ENCODE measurements at places on chromosomes 1 and 21.

GRCh38 chr1:16906873-16907272 is 11.1 kb downstream of the RNU1-2 start:
- DNase-seq, result no peak

- DNase-seq, result no peak
Measured at GRCh38 chr1:162893612-162893908, 32.6 kb upstream of the CCDC190 start.

GRCh38 chr1:33122483-33123178 is 41.7 kb downstream of the AZIN2 start:
- no peak for DNase-seq

DNA sequence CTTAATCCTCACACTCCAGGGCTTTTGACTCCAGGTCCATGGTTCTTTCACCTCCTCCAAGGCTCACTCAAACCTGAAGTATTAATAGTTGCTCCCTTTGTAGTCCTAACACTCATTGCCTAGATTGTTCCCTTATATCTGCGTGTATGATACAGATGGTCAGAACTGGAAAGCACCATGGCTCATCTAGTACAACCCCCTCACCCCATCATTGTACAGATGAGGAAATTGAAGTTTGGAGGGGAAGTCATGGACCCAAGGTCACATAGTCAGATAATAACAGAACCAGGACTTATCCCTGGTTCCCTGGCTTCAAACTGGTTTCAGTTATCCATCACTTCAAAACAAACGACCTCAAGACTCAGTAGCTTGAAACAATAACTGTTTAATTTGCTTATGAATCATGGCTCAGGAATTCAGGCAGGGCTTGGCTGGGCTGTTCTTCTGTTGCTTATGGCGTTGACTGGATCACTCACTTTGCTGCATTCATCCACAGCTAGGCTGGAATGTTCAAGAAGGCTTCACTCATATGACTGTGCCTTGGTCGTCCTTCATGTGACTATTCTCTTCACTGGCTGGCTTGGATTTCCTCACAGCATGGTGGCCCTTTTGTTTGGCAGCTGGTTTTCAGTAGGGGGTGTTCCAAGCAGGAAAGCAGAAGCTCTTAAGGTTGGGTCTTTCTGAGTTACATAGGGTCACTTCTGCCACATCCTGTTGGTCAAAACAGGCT is 5.0 kb downstream of the NOS1AP start:
- DNase-seq, result no peak

DNA sequence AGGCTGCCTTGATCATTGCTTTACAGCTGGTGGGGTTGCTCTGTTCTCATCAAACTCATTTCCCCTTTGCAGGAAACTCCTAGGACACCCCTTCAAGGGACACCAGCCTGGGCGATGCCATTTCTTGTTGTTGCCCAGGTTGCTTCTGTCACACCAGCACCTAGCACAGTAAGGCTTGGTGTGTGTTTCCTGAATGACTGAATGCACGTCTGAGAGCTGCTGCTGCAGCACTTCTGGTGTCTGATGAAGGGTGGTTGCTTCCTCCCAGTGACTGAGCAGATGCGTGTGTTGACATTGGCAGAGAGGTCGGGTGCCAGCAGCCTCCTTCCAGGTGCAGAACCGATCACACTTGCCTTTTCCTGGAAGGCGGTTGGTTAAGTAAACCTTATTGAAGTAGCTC is 477.4 kb downstream of the CAMTA1 start:
- DNase-seq, result no peak

DNA sequence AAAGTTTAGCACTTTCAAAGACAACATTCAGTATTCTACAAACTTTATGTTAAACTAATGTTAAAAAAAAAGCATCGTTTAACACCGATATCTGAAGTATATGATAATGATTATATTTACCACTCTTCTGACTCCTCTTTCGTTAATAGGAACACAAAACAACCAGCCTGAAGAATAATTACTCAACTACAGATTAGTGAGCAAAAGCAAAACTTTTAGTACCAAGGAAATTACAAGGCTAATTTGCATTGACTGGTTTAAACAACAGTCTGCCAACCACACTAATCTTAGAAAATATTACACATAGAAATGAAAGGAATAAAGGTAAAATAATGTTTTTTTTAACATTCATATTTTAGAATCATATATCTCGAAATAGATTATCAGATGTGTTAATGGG is 500.7 kb downstream of the LMO4 start:
- no peak for DNase-seq

DNA sequence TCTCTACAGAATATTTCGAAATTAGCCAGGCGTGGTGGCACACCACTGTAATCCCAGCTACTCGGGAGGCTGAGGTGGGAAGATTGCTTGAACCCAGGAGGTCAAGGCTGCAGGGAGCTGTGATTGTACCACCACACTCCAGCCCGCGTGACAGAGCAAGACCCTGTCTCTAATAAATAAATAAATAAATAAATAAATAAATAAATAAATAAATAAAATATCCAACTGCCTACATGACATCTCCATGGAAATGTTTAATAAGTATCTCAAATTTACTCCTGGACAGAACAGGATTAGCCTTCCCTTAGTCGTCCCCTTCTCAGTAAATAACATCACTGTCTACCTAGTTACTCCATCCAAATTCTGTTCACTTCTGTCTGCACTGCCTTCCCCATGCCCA is 29.0 kb upstream of the KCNN3 start:
- DNase-seq, result no peak

DNA sequence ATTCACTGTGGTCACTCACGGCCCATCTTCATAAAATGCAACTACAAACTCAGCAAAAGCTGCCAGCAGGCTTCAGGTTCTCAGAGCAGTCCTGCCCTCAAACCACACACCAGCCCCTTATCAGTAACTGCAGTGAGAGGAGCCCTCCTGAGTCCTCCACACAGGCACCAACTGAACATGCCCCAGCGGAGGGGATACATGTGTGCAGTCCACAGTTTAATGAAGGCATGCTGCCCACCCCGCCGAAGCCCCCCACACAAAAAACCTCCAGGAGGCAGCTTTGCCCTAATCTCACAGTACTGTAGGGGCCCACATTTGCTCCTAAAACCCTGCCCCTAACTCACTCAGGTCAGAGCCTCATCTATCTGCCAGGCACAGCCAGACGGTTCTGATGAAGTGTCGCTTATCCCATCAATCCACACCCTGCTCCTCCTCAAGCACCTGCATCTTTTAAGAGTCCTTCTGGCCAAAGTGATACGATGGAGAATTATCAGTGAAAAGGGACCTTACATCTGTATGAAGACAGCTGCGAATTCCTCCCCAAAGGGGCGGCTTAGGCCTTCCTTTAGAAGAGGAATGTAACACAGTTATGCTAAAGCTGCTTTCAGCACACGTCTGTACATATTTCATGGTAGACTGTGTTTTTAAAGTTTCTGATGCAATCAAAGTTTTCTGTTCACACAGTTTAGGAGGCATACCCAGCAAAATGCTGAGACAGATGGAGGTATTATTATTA is 3.5 kb downstream of the ABCB10 start:
- no peak for DNase-seq

DNA sequence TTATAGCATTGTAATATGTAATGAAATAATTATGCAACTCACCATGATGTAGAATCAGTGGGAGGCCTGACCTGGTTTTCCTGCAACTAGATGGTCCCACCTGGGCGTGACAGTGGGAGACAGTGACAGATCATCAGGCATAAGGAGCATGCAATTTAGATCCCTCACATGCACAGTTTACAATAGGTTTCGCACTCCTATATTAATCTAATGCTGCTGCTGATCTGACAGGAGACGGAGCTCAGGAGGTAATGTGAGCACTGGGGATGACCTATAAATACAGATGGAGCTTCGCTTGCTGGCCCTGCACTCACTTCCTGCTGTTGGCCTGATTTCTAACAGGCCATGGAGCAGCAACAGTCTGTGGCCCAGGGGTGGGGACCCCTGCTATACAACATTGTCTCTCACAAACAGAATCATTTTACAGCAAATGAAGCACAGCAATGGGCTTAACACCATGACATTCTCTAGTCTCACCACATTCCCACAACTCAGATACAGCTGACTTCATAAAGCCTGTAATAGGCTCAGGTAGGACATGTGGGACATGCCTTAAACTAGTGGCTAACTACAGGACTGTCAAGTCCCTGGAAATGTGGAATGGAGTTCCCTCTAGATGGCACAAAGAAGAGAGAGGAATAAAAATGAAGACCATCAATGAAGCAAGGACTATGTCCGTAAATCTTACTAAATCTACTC is 40.7 kb upstream of the SLC5A9 start:
- no peak for DNase-seq

GRCh38 chr1:157482174-157482573 is 70.1 kb downstream of the FCRL5 start:
- DNase-seq, result no peak

DNA sequence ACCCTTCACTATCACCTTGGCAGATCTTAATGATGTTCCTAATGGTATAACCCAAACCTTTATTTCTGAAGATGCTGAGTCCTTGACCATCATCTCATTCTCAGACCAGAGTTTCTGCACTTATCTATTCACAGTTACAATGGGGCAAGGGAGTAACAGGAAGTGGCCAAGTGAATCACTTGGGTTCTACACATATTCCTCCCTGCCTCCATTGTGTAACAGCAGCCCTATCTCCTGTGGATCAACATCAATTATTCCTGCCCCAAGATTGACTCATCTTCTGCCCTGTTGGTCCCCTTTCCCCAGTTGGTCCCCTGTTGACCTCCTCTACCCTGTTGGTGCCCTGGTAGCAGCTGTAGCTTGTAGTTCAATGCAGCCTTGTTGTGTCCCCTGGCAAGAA is 10.3 kb upstream of the S100A7 start:
- no peak for DNase-seq

GRCh38 chr1:31799895-31800673 is 15.7 kb downstream of the SPOCD1 start:
- no peak for DNase-seq

DNA sequence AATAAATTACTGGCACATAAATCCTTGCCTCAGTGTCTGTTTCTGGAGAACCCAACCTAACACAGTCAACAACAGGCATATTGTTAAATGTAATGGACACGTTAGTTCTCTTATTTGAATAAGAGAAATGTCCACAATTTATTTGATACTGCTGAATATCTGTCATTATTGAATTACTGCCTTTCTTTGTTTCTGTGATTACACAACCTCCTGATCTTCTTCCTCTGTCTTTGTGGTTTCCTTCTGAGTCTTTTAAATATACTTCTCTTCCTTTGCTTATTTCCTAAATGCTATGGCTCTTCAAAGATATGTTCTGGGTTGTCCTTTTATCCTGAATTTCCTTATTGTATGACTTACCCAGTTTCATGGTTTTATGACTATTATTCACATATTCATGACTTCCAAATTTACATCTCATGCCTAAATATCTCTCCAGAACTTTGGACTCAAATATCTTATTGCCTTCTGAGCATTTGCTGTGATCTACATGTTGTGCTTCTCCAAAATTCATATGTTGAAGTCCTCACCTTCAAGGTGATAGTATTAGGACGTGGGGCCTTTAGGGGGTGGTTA is 39.9 kb downstream of the MSH4 start:
- no peak for DNase-seq

DNA sequence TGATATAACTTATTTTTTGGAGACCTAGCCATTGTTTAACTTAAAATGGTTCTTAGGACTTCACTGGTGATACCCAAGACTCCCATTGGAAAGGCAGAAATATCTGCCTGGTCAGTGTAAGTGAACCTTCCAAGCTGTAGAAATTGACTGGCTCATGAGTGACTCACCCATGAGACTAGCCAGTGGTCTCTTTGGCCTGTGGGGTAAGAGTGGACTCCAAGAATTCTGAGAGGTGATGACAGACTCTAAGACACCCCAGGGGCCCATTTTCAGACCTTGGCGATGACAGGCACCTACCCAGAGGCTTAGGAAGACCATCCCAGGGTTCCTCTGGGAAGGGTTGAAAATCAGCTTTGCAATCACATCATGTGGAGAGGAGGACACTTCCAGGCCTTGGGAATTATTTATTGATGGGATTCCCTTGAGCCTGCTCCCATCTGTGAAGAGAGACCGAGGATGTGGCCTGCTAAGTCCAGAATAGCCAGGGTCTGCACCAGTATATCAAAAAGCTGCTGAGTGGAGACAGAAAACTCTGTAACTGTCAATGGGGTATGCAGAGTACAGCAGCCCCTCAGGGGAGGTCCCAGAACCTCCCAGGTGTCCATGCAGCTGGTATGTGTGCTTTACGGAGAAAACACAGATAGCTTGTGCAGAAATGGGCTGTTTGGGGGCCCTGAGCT is 78.9 kb downstream of the KAZN start:
- no peak for DNase-seq

GRCh38 chr1:15425958-15426357 is 12.3 kb upstream of the CTRC start:
- DNase-seq, result no peak

DNA sequence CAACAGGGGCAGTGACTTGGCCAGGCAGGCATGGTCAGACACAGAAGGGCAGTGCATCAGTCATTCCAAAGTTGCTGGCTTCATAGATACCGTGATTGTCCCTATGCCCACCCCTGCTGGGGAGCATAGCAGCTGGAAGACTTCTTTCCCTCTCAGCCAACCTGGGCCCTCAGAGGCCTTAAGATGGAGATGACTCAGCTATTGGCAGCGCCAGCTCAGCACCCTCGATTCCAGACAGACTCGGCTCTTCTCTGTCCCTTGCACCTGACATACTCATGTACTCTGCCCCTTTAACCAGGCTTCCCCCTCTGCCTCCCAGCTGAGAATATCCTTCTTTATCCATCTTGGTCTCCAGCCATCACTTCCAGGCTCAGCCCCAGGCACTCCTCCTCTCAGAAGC is 16.8 kb downstream of the SLAMF8 start:
- DNase-seq, result no peak

DNA sequence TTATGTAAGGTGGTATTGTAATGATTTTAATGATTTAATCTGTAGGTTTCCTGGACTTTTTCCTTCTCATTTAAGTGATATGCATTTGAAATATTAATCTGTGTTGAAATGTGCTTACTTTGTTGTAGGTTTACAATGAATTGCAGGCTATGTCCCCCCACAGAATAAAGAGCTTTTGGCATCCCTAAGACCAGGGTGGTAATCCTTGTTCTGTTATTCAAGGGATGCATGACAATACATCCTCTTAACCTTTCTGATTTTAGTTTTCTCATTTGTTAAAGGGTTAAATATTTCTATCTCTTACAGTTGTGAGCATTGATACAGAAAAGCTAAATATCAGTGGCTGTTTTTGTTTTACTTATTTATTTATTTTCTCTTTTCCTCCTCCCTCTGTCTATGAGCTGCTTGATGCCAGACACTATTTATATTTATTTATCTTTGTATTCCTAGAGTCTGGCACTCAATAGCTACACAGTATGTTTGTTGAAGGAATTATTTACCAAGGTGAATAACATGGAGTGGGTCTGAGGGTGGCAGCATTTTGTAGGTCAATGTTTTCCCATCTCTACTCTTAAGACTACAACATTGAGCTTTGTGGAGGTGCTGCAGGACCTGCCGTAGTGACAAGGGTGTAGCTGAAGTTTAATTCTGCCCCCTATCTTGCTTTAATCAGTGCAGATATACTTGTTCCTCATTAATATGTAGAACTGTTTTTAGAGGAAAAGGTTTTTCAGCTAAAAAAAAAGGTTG is 19.9 kb upstream of the ADGRL2 start:
- no peak for DNase-seq

Data from stimulated activated CD4-positive, alpha-beta T cell treated with anti-CD3 and anti-CD28 coated beads, Interleukin-15, amount 100 ng/mL, for 48 hours (primary cell).